ENCODE measurements at places on chromosomes 4 and X. TPM values are rescaled to one million over a fixed set of nuclear protein-coding genes. Genes with fewer than 3 reads are reported as not detected.

- H3K36me3 ChIP-seq = no peaks in the 10 kb centered on the region
- H3K27ac ChIP-seq = no peak overlapping the region
- no peak for DNase-seq
- no peaks in the 10 kb centered on the region for H3K4me1 ChIP-seq
These were observed 69.8 kb downstream of the PAPSS1 start for GRCh38 chr4:107650251-107650650.

DNA sequence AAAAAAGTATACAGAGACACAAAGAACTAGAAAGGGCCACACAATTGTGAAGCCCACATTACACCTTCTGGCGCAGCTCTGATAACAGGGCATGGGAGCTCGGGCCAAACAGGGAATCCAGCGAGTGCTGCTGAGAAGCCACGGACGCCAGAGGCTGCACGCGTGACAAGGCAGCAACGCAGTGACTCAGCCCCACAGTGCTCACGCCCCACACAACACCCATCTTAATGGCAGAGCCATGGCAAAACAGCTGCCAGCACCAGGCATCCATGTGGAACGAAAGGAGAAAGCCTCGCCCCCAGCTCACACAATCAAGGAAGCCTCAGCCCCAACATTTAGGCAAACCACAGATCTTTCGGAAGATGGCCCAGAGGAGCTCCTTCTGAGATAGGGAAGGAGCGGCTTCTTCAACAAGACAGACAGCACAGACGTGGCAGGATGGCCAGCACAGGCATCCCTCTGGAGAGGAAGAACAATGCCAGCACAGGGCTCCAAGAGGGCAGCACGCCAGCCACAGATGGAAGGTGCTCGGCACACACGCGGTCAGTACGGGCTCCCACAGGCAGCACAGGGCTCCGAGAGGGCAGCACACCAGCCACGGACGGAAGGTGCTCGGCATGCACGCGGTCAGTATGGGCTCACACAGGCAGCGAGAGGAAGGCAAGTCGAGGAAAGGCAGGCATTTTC lies 33.1 kb downstream of the GAK start:
- peaks cover 25% of the 10 kb centered on the region for H3K36me3 ChIP-seq
- H3K4me1 ChIP-seq = no peaks in the 10 kb centered on the region
- no peak overlapping the region for H3K4me3 ChIP-seq
- no peak overlapping the region for H3K27ac ChIP-seq
- H3K27me3 ChIP-seq = no peaks in the 10 kb centered on the region

DNA sequence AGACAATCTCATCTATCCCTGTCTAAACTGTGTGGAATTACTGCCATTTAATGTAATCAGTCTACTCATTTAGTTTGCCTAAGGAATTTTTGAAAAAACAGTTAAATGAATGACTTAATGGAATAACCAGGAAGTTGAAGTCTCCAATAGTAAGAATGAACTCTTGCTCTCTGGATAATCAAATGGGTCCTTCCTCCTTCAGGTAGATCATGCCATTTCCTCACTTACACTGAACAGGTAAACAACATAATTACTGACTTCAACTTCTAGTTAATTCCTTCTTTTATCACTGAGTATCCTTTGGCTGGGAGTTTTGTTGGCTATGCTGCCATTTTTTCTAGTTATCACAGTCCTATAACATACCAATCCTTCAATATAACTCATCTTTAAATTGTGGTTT lies 56.0 kb downstream of the ELOVL6 start:
- H3K27ac ChIP-seq = no peak overlapping the region
- DNase-seq = no peak
- no peak overlapping the region for H3K4me3 ChIP-seq
- H3K4me1 ChIP-seq = no peaks in the 10 kb centered on the region
- H3K27me3 ChIP-seq = no peaks in the 10 kb centered on the region

DNA sequence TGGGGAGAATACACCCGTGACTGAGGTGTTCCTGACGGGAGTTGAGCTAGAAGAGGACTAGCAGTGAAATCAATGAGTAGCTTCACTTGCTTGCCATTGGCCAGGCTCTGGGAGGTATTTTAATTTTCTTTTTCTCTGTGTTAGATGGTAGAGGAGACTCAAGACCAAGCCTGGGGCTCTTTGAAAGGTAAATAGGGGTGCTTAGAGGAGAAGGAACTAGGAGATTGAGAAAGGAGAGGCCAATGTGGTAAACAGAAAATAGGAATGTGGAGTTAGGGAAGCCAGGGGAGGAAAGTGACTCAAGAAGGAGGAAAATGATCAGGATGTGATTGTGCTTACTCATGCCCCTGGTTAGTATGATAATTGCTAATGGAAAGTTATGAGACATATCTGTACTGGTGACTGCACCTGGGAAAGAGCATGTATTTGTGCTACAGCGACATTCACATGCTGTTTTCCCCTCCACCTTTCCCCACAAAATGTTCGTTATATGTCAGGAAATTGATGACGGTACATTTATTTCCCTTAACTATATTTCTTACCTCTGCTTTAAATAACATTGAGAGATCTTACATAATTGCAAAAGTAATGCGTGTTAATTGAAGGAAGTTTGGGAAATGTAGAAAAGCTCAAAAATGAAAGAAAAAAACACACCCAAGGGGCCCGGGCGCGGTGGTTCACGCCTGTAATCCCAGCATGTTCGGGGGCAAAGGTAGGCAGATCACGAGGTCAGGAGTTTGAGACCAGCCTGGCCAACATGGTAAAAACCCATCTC lies 16.9 kb upstream of the LRBA start:
- no peaks in the 10 kb centered on the region for H3K4me1 ChIP-seq
- no peaks in the 10 kb centered on the region for H3K36me3 ChIP-seq
- no peaks in the 10 kb centered on the region for H3K27me3 ChIP-seq
- no peak overlapping the region for H3K27ac ChIP-seq

The PNMA6A gene
- total RNA-seq = 0.68 TPM

The PPEF1 gene
- total RNA-seq = not detected

The PQBP1 gene
- total RNA-seq = 68.6 TPM

The CXCL6 gene
- total RNA-seq = not detected

The ENPEP gene
- 1.9 TPM for total RNA-seq
